ENCODE measurements at places on chromosomes 3 and 15.
A peak's percentile ranks its signal among the peaks of the same experiment; 100 is the strongest.

DNA sequence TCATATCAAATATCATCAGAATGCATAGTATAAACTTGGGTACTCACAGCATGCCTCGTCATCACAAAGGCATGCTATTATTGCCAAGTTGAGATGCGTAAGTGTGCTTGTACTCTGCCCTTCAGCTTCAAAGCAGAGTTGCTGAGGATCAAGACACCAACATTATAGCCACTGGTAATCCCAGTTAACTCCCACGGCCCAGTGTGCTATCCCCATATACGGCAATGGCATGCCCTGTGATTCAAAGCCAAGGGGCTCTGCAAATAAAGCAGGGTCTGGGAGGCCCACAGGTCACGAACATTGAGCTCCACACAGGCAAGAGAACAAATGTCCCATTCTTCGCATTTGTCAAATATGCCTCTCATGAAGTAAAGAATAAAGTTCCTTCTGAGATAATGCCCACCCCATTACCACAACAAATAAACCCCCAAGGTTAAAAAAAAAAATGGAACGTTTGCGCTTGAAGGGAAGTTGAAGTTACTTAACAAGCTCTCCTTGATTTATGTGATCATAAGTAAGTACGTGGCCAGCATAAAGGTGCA, 298.1 kb upstream of the NECTIN3 start:
- H3K27me3 ChIP-seq, result no peaks in the 10 kb centered on the region
- H3K36me3 ChIP-seq, result no peaks in the 10 kb centered on the region
- DNase-seq, result no peak
- no peak overlapping the region for H3K4me3 ChIP-seq

DNA sequence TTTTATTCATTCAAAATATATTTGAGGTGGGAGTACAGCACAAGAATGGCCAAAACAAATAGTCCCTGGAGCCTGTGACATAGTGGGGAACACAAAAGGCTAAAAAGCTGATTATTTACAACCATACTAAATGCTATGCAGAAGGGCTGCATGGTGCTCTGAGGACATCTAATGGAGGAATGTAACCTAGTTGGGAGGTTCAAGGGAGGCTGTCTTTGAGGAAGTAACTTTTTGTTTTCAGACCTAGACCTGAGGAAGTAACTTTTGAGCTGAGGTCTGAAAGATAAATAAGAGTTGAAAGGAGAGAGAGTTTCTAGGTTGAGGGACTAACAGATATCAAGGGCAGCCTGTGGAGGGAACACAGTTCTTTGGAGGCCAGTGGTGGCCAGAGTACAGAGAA, 34.8 kb upstream of the RASA2 start:
- H3K27ac ChIP-seq, result no peak overlapping the region
- H3K4me1 ChIP-seq, result peaks cover 10% of the 10 kb centered on the region
- no peak overlapping the region for H3K4me3 ChIP-seq
- H3K27me3 ChIP-seq, result no peaks in the 10 kb centered on the region
- H3K36me3 ChIP-seq, result peaks cover 5% of the 10 kb centered on the region

DNA sequence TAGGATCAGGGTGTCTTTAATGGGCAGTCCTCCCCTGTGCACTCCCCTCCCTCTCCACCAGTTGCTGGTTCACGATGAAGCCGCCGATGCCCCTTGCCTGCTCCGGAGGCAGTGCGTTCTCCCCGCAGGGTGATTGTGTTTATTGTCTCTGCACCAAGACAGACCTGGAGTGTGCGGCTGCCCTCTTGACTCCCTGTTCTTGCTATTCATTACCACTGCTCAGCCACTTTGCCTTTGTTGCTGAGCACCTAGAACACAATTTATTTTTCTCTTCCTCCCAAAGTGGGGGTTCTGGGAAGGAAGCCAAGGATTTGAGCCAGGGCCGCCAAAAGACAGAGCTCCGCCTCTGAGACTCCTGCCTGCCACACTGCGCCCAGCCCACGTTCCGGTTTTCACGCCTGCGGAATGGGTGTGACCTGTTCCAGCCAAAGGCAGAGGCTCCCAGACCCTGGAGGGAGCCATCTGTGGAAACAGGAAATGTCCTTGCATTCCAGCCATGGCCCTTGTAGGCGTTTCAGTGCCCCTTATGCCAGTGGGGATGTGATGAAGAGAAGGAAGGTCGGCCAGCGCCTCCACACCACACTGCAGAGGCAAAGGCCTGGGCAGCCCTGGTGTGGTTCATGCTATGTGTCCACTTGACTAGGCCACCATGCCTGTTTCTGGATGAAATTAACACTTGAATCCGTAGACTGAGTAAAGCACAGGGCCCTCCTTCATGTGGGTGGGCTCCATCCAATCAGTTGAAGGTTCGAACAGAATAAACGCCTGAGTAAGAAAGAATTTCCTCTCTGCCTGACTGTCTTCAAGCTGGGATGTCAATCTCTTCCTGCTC, 85.8 kb downstream of the HMG20A start:
- no peak overlapping the region for H3K27ac ChIP-seq
- no peak overlapping the region for H3K4me3 ChIP-seq

DNA sequence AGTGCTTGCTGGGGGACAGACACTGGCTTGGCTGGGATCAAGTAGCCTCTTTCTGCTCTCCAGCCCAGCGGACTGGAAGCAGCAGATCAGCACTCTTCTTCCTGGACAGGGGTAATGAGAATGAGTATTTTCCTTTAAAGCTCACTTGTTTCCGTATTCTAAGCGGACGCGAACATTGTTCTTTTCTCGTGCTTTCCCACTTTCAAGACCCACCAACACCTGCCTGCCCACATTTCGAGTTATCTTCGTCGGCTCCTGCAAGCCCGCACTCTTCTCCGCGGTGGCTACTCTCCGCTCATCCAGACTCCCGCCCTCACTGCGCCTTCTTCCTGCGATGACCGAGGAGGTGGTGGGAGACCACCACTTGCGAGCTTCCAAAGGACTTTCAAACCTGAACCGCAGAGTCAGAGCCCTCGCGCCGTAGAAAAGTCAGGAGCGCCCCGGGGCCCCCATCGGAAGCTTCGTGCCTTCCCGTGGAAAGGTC, 1.6 kb upstream of the PPM1L start:
- no peaks in the 10 kb centered on the region for H3K27me3 ChIP-seq
- H3K4me3 ChIP-seq, result peak overlapping the region; percentile 94
- H3K4me1 ChIP-seq, result peaks cover 26% of the 10 kb centered on the region
- no peaks in the 10 kb centered on the region for H3K36me3 ChIP-seq

- no peaks in the 10 kb centered on the region for H3K4me1 ChIP-seq
- no peaks in the 10 kb centered on the region for H3K36me3 ChIP-seq
- no peak overlapping the region for H3K27ac ChIP-seq
- DNase-seq, result no peak
- no peaks in the 10 kb centered on the region for H3K27me3 ChIP-seq
- H3K4me3 ChIP-seq, result no peak overlapping the region
These were observed 178.7 kb downstream of the THRB start for GRCh38 chr3:24315971-24316370.

- no peak overlapping the region for H3K27ac ChIP-seq
- H3K4me1 ChIP-seq, result no peaks in the 10 kb centered on the region
- no peaks in the 10 kb centered on the region for H3K36me3 ChIP-seq
- DNase-seq, result no peak
- peaks cover 20% of the 10 kb centered on the region for H3K27me3 ChIP-seq
- no peak overlapping the region for H3K4me3 ChIP-seq
These were observed 101.0 kb downstream of the MOBP start for GRCh38 chr3:39568508-39568907.

DNA sequence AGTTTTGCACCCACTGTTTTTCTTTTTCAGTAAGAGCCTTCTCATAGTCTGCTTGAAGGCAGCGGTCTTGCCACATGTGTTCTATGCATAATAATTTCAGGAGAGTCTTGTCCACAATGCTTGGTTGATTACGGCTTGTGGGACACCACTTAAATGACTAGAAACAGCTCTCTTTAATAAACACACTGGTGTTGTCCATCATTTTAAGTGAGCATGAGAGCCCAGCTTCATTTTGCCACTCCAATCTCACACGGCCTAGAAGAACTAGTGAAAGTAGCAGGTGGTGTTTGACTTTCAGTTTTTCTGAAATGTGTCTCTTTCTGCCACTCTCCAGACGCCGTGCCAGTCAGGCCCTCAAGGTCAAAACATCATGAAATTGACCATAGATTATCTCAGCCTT, 292.1 kb downstream of the LPP start:
- H3K27ac ChIP-seq, result peak overlapping the region; percentile 93
- peaks cover 10% of the 10 kb centered on the region for H3K36me3 ChIP-seq
- peaks cover 40% of the 10 kb centered on the region for H3K4me1 ChIP-seq
- peak overlapping the region; percentile 82 for H3K4me3 ChIP-seq
- H3K27me3 ChIP-seq, result no peaks in the 10 kb centered on the region

DNA sequence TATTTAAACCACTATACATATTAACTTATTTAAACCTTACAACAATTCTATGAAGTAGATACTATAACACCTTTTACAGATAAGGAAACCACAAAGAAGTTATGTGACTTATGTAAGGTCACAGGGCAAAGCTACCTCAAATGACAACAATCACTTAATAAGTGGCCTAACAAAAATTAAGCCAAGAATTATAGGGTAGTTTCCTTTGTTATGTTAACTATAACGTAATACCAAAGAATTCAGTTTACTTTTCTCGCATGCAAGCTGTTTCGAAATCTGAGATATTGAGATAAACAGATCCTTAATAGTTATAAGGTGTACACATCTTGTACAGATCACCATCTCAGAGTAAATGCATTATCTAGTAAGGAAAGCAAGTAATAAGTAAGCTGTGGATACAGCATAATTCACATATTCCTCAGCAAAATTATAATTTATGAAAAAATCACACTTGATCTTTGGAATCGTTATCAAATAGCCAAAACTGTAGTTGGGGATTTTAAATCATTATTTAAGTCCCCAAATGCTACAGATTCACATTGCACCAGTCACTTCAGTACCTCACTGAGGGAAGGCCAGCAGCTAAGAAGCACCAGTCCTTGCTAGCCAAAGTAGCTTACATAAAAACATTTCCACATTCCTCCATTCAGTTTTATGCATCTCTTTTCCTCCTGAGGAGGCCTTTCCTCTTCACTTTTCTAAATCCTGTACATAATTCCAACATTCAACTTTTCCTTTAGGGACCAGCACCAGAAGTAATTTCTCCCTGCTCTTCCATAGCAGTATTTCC, 226.8 kb downstream of the TBC1D5 start:
- no peak overlapping the region for H3K27ac ChIP-seq
- H3K27me3 ChIP-seq, result no peaks in the 10 kb centered on the region
- peaks cover 10% of the 10 kb centered on the region for H3K4me1 ChIP-seq
- H3K4me3 ChIP-seq, result no peak overlapping the region
- DNase-seq, result no peak

DNA sequence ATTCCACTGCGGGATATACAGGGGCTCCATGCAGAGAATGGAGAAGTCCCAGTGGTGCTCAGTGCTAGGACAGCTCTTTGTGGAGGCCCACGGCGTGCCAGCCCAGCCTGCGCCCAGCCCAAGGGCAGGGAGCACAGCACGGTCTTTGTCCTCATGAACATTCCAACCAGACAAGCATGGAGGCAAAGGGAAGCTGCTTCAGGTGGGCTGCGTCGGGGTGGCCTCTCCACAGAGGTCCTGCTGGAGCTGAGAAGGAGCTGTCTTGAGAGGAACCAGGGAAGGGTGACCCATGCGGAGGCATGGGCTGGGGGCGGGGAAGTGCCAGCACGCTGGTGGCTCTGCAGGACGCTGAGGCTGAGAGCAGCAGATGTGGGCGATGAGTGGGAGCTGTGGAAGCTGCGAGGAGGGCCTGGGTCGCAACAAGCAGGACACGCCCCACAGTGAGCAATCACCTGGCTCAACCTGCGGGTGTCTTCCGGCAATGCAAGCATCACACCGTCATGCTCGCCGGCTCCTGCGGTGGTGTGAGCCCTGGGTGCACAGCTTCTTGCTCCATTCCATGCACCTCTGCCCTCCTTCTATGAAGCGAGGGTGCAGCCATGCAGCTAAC, 14.0 kb upstream of the KLF15 start:
- no peak for DNase-seq
- no peak overlapping the region for H3K27ac ChIP-seq
- H3K27me3 ChIP-seq, result no peaks in the 10 kb centered on the region
- H3K4me1 ChIP-seq, result no peaks in the 10 kb centered on the region

Measured in natural killer cell treated with Interleukin-12 subunit alpha and Interleukin-12 subunit beta and Interleukin-15 and Interleukin-18, amount 100 ng/mL, for 72 hours (primary cell).